ENCODE measurements at places on chromosomes 2 and 18. TPM values are rescaled to one million over a fixed set of nuclear protein-coding genes. Genes with fewer than 3 reads are reported as not detected.

Gene CYB5A
- total RNA-seq, result 30.9 TPM

Gene FAM110C
- total RNA-seq, result 0.68 TPM

Gene KIF5C
- total RNA-seq, result 13.3 TPM

DNA sequence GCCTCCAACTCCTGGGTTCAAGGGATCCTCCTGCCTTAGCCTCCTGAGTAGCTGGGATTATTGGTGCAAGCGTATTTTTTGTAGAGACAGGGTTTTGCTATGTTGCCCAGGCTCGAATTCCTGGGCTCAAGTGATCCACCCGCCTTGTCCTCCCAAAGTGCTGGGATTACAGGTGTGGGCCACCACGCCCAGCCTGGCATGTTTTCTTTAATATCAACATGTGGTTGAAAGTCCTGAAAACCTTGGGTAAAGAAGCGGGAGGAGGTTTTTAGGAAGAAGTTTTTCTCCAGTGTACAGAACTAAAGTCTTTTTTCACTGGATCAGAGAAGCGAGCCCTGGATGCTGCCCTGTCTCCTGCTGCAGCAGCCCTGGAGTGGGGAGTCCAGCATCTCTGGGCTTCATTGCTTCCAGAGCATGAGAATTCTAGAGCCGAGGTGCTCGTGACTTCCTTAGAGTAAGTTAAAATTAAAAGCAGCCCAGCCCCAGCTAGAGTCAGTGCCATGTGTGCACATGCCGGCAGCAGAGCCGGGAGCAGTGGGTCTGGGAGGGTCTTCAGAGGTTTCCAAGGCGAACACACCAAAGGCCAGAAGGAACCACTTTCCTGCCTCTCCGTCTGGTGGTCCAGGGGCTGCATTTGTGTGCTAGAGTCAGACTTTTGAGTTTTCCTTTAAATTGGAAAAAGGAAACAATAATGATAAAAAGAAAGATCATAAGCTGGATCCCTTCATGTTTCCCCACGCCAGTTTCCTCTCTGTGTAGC lies 31.2 kb downstream of the ITGB1BP1 start:
- DNase-seq, result no peak
- no peak overlapping the region for H3K27ac ChIP-seq
- H3K27me3 ChIP-seq, result no peaks in the 10 kb centered on the region
- H3K4me1 ChIP-seq, result no peaks in the 10 kb centered on the region
- no peak overlapping the region for H3K4me3 ChIP-seq

GRCh38 chr2:161158882-161159281 lies 1.3 kb upstream of the TANK start:
- H3K27ac ChIP-seq, result no peak overlapping the region
- H3K27me3 ChIP-seq, result no peaks in the 10 kb centered on the region
- H3K4me3 ChIP-seq, result no peak overlapping the region
- H3K4me1 ChIP-seq, result peaks cover 27% of the 10 kb centered on the region

DNA sequence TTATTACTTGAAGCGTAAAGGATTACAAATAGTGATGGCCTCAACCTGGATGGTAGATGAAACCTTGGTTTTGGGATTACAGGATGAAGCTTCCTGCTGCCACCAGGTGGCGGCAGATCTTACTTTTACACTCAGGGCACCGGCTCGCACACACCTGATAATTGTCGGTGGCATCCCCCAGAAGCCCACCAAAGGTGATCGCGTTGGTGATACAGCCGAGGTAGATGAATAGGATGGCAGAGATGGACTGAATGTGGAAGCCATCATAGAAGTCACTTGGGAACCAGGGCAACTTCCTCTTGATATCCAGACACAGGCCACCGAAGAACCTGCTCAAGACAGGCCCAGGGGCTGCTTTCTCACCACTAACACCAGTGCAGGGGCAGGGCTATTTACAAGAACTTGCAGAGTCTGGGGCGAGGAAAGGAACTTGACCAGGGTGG lies 51.8 kb downstream of the MTHFD2 start:
- no peaks in the 10 kb centered on the region for H3K36me3 ChIP-seq
- peaks cover 7% of the 10 kb centered on the region for H3K4me1 ChIP-seq
- peak overlapping the region; percentile 28 for H3K27ac ChIP-seq
- DNase-seq, result peak; percentile 68

- peaks cover 9% of the 10 kb centered on the region for H3K36me3 ChIP-seq
- H3K27me3 ChIP-seq, result no peaks in the 10 kb centered on the region
- no peak for DNase-seq
- H3K4me3 ChIP-seq, result no peak overlapping the region
These were observed 48.5 kb downstream of the NAT8 start for GRCh38 chr2:73593680-73594079.

GRCh38 chr2:207871911-207872310 lies 102.2 kb upstream of the FZD5 start:
- H3K36me3 ChIP-seq, result no peaks in the 10 kb centered on the region
- DNase-seq, result no peak
- no peaks in the 10 kb centered on the region for H3K4me1 ChIP-seq

- no peaks in the 10 kb centered on the region for H3K36me3 ChIP-seq
- H3K4me1 ChIP-seq, result no peaks in the 10 kb centered on the region
- H3K27me3 ChIP-seq, result peaks cover 2% of the 10 kb centered on the region
- no peak overlapping the region for H3K4me3 ChIP-seq
- H3K27ac ChIP-seq, result no peak overlapping the region
- DNase-seq, result no peak
These were observed 95.6 kb upstream of the ASAP2 start for GRCh38 chr2:9110893-9111569.

- peaks cover 3% of the 10 kb centered on the region for H3K4me1 ChIP-seq
- no peak for DNase-seq
- H3K27ac ChIP-seq, result no peak overlapping the region
- H3K4me3 ChIP-seq, result no peak overlapping the region
These were observed 28.8 kb upstream of the INO80C start for GRCh38 chr18:35526495-35527059.

All from activated naive CD8-positive, alpha-beta T cell treated with anti-CD3 and anti-CD28 coated beads, Interleukin-2, amount 10 ng/mL, durations not matched to agents 7 days and 5 days (primary cell).